ENCODE measurements at places on chromosomes 7 and 10. TPM values are rescaled to one million over a fixed set of nuclear protein-coding genes. Genes with fewer than 3 reads are reported as not detected.

The FOXP2 gene
- total RNA-seq = 0.46 TPM

The TMEM236 gene
- 0.07 TPM for total RNA-seq

The HTR7 gene
- total RNA-seq = 10.4 TPM

The COL26A1 gene
- total RNA-seq = not detected

All from airway epithelial cell (primary cell).